ENCODE measurements at places on chromosomes 6 and 20.
A peak's percentile ranks its signal among the peaks of the same experiment; 100 is the strongest.

DNA sequence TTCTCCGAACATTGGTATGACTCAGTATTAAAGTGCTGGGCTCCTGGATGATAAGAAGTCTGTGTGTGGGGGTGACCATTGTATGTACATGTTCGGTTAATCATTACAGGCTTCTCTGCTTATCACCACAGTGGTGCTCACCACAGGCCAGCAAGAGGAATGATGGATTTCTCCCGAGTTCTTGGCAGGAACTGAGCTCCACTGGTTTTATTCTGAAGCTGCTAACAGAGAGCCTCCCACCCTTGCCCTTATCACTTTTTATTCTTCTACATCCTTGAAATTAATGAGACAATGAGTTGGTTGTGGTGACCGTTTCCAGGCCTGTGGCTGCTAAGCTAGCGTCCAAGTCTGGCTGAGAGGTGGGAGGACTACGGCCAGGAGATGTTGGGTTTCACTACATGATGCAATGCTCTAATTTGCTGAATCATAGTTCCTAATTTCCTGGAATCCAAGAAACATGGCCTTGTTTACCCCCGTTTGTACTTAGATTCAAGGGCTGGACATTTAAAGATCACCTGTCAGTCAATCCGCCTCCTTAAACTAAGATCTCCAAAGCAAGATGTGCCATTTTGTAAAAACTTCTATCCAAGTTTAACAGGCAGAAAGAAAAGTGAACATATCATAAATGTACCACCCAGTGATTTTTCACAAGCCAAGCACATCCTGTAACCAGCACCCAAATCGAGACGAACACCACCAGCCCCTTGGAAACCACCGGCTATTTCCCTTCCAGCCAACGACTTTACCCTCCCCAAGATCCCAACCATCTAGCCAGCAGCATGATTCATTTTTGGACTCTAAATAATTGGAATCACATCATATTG, 172.5 kb downstream of the FOXA2 start:
- DNase-seq, result peak; percentile 33

GRCh38 chr6:19299129-19299528, 538.0 kb upstream of the ID4 start:
- no peak for DNase-seq

- DNase-seq, result no peak
These were observed 169.6 kb downstream of the MTHFD1L start for GRCh38 chr6:151034825-151035781.

GRCh38 chr6:135176464-135176863, 4.6 kb upstream of the MYB start:
- peak; percentile 35 for DNase-seq

GRCh38 chr6:33143113-33143770, 49.0 kb downstream of the COL11A2 start:
- DNase-seq, result peak; percentile 76

DNA sequence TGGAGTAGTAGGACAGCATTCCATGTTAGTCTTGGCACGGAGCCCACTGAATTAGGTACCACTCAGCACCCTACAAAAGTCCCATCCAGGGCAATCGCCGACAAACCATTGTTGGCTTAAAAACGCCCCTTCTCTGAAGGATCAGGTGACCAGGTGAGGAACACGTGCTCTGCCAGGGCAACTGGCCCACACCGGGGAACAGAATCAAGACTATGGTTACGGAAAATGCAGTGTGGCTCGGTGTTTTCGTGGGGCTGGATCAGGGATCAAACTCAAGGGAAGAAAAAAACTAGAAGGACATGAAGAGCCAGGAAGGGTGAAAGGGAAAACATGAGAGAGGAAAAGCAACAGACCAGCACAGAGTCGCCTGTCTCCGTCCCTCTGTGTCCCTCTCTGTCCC, 177.8 kb upstream of the ARID1B start:
- no peak for DNase-seq

GRCh38 chr6:129181001-129181400, 298.1 kb downstream of the LAMA2 start:
- no peak for DNase-seq

DNA sequence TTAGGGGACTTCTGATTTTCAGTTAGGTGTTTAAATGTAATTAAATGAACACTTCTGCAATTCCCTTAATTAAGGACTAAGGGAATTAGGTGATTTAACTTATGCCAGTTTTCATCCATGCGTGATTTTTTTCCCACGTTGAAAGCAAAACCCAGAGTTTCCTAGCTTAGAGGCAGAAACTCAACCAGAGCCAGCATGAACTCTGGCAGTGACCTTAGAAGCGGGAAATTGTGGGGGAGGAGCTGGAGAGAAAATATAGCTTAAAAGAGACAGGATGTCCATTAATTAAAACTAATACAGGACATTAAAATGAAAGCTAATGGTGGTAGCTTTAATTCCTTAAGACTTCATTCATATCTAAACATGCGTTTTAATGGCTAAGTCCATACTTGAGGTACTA, 41.6 kb downstream of the IYD start:
- DNase-seq, result no peak

- peak; percentile 48 for DNase-seq
These were observed 33.1 kb upstream of the HINT3 start for GRCh38 chr6:125923366-125923877.

GRCh38 chr6:132902901-132903300, 88.5 kb downstream of the RPS12 start:
- DNase-seq, result no peak

GRCh38 chr6:30325150-30325872, 1.4 kb upstream of the TRIM39 start:
- peak; percentile 68 for DNase-seq

- peak; percentile 62 for DNase-seq
These were observed 55.1 kb downstream of the KIF16B start for GRCh38 chr20:16517946-16518783.

DNA sequence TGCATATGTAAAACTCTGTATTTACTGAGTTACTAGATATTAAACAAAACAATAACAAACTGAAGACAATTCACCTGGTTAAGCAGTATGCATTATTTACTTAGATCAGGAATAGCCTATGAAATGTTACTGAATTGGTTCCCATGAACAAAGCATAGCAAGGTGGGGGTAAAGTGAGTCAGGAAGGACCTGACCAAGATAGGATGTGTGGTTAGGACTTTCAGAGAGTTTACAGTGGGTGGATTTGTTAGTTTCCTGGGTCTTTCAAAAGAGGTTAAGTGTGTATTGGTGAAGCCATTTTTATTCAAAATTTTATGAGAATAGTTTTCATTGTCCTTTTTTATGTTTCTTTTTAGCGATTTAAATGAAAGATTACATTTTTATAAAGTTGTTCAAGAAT, 32.9 kb downstream of the TBPL1 start:
- DNase-seq, result no peak

- peak; percentile 76 for DNase-seq
These were observed 17.9 kb downstream of the GNAS start for GRCh38 chr20:58870293-58871014.

- no peak for DNase-seq
These were observed 64.8 kb downstream of the GRIK2 start for GRCh38 chr6:101458336-101458735.

Data from suppressor macrophage treated with lipopolysaccharide for 1 hour (primary cell).